Progenitor cell of endocrine pancreas (in vitro differentiated cells): ENCODE measurements at places on chromosomes 16 and 17.

- no peak for DNase-seq
Observed at GRCh38 chr16:1502092-1503004, 9.2 kb downstream of the TELO2 start.

- no peak for DNase-seq
Observed at GRCh38 chr16:21590287-21590686, 9.1 kb upstream of the METTL9 start.

- no peak for DNase-seq
Observed at GRCh38 chr17:8294361-8294760, 839 bp downstream of the SLC25A35 start.

DNA sequence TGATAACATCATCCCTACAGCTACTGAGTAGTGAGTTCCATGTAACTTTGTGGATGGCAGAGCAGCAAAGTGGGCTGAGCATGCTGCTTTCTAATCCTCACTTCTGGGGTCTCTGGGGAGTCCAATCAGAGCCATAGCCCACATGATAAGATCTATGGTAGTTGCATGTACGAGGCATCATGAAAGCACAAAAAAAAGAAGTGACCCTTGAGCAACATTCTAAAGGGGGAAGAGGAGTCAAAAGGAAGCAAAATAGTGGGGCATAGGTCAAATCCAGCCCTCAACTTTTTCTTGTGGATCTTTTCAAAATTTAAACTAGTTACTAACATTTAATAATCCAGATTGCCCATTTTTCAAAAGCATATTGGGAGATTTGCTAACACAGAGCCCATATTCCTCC, 208.5 kb upstream of the TOX3 start:
- DNase-seq, result no peak

DNA sequence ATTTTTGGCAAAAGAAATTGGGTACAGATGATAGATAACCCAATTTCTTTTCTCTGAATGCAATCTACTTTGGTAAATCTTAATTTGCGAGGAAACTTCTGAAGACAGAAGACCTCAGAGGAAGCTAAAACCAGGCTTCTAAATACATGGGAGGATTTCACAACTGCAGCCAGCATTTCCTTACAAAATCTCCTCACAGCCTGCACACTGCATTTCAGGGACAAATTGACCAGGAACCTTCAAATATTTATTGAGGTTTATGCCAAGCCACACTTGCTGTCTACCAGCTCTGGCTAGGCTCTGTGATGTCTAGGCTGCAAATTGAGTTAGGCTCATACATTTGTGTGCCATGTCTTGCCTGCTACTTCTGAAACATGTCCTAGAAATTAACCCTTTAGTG, 167.3 kb upstream of the CDH5 start:
- no peak for DNase-seq

DNA sequence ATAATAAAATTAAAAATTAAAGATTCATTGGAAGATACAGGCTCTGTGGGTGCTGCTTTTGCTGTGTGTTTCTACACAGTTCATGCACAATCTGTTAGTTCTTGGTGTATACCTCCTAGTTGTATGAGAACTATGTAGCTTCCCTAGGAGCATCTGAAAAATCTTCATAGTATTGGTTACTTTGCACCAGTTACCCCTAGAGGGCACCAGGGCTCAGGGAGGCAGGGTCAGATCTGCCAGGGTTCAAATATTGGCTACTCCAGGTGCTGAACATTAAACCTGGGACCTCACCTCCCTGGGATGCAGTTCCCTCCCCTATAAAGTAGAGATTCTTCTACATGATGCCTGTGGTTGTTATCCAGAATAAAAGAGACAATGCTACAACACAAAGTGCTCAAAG, 583.0 kb upstream of the CDH11 start:
- DNase-seq, result no peak

DNA sequence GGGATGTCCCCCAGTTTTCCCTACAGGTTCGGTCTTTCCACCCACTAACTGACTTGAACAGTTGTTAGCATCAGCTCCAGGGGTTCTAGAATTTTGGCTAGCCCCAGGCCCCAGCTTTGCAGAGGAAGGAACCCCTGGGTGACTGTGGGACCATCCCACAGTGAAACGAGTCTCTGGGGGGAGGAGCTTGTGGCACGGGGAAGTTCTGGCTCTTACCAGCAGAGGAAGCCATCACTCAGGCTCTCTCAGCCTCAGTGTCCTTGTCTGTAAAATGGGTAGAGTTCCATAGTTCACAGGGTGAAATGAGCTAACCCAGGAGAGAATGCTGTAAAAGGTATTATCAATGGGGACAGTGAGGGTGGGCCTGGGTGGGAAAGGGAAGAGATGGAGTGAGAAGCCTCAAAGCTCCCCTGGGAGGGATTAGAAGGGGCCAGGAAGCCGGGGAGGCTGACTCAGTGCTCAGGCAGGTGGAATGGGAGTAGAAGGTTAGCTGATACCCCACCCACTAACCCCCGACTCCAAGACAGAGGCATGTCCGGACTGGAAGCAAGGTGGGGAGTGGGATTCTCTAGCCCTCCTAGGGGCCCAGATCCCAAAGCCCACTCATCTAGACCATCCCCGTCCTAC, 30.9 kb upstream of the CDC42EP4 start:
- no peak for DNase-seq

GRCh38 chr16:84308120-84308519, 13.4 kb downstream of the WFDC1 start:
- peak; percentile 20 for DNase-seq

DNA sequence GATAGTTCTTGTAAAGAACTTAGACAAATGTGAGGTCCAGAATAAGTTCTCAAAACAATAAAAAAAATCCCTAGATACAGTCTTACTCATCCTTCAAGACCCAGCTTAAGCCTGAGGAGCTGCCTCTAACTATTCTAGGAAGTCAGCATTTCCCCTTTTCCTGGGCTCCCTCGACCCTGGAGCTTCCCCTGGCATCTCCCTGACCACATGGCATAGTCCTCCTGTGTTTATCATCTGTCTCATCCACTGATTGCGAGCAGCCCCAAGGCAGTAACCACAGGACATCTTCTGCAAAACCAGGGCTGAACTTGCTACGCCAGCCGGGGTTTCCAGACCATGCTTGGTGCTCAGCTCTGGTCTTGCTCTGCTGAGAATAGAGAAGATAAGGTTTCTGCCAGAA, 36.7 kb upstream of the NLRP1 start:
- no peak for DNase-seq

DNA sequence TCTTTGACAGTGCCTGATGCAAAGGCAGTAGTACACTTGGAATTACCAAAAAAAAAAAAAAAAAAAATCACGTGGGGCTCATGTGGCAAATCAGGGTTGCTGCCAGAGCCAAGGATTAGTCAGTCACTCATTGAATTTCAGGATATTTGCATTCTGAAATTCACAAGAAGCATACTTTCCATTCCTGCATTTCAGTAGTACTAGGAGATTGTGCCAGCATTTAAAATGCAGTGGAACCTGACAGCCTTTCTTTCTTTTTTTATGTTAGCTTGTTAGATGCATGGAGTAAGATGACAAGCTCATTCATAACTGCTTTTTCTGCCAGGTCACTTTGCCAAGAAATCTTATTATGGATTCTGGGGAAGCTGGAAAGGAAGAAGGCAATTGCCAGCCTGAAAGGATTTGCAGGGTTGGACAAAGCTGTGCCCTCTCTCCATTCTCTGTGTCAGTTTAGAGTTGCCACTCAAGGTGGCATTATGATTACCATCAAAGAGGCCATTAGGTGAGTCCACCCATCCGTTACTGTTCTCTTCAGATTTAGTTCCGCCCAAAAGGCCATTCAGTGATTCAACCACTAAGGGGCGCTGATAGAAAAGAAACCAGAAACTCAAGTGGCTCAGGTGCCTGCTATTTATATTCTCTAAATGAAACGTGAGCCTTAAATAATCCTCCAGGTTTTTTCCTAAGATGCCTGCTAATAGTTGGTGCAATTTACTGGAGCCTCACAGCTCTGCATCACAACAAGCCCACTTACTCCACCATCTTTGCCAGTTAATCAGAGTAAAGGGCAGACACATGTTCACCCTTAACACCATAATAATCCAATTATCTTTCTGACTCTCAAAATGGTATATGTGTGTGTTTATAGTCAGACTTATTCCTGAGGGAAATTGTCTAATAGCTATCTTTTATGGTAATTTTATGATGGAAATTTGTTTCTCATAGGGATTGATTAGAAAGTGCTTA, 59.0 kb downstream of the TANGO6 start:
- peak; percentile 11 for DNase-seq

DNA sequence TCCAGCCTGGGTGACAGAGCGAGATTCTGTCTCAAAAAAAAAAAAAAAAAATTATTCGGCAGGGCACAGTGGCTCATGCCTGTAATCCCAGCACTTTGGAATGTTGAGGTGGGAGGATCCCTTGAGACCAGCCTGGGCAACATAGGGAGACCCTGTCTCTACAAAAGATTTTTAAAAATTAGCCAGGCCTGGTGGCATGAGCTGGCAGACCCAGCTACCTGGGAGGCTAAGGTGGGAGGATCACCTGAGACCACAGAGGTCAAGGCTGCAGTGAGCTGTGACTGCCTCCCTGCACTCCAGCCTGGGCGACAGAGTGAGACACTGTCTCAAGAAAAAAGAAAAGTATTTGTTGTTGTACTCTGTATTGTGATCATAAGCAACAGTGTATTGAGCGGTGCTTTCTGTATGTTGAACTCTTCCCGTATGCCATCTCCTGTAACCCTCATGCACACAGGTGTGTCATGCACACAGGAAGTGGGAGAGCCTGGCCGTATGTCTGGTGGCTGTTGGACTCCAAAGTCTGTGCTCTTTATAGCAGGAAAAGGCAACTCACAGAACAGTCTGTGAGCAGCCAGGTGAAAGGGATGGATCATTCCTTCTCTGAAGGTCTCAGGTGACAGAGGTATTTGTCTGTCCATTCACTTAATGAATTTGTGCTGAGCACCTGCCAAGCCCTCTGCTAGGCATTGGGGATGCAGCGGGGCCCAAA, 17.1 kb downstream of the CDH1 start:
- no peak for DNase-seq

GRCh38 chr17:10836966-10837590, 809 bp downstream of the PIRT start:
- no peak for DNase-seq

DNA sequence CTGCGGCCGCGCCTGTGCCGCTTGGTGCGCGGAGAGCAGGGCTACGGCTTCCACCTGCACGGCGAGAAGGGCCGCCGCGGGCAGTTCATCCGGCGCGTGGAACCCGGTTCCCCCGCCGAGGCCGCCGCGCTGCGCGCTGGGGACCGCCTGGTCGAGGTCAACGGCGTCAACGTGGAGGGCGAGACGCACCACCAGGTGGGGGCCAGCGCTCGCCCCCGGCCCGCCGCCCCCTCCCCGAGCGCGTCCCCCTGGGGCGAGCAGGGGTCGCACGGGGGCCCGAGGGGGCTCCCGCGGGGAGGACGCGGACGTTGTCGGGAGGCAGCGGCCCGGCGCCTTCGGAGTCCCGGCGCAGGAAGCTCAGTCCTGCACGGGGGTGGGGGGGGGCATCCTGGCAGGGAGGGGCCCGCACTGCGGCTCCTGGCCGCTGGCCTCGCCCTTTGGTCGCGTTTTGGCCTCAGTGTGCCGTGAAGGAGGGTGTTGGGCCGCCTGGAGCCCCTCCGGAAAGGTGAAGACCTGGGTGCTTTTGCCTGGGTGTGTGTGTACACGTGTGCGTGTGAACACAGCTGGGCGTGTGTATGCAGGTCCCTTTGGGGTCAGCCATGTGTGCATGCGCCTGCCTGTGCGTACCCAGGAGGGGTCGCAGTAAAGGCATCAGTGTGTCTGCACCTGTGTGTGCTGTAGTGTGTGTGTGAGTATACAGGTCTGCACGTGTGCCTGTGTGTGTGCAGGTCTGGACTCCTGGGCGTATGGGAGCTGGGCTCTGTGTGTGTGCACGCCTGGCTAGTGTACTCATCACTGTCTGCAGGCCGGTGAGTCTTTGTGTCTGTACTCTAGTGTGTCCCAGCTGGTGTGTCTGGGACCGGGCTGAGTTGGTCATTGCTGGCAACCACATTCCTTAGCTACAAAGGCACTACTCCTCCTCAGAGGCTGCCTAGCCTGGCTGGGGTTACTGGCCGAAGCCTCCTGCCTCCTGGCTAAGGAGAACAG, 615 bp downstream of the NHERF2 start:
- DNase-seq, result no peak

- DNase-seq, result peak; percentile 87
Observed at GRCh38 chr16:3020604-3021448, 658 bp downstream of the TNFRSF12A start.

DNA sequence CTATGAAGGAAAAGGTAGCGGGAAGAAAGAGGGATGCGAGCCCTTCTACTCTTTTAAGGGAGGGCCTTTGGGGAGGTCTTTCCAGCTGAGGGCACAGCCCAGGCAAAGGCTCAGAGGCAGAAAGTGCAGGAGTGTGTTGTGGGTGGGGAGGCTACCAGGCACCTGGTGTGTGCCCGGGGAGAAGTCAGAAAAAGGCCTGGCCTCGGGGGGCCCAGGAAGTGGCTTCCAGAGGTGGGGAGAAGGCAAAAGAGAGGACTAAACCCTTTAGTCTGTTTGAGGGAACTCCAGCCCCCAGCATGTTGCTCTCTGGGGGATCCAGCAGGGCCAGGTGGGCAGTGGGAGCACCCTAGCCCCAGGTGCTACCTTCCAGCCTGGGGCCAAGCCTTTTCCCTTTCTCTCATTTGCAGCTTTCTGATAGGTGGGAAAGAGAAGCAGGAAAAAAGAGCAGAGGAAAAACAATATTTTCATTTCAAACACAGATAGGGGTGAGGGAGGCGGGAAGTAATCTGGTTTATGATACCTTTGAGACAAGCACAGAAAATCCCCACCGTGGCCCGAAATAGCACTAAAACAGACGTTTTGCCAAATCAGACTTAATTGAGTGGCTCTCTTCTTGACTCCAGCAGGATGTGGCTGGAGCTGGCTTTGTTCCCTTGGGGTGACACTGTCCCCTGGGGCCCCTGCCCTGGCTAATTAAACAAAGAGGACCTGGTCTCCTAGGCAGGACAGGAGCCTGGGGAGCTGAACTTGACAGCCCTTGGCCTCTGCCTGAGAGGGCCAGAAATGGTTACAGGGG, 10.4 kb downstream of the RAI1 start:
- DNase-seq, result no peak

DNA sequence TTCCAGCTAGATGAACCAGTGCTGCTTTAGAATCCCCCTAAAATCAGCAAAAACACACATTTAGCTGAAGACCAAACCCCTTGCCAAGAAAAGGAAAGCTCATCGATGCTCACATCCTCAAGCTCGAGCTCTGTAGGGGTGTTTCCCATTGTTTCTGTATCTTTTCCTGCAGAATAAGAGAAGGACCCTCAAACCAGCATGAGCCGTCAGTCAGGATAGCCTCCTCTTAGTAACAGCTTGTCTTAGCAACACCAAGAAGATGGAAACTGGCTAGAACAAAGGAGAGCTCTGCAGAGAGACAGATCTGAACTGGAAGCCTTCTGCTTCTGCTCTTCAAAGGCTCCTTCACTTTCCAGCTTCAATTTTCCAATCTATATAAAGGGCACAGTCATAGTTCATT, 32.0 kb downstream of the VAT1L start:
- no peak for DNase-seq

DNA sequence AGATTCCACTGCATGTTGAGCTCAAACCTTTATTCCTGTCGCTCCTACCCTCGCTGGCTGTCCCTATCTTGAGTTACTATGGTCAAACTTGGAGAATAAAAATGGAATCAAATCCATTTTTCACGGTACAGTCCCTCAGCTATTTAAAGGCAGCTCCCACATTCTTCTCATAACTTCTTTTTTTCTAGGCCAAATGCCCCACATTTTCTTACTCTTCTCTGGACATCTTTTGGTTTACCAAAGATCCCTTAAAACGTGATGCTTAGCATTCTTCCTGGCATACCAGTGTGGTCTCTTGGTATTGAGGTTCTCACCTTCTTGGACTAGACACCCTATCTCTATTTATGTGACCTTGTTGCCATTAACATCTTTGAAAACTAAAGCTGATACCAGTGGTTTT, 48.3 kb upstream of the MAF start:
- no peak for DNase-seq

- peak; percentile 58 for DNase-seq
Observed at GRCh38 chr17:10295728-10296343, 77.0 kb downstream of the MYH13 start.
